Stimulated activated CD4-positive, alpha-beta T cell treated with anti-CD3 and anti-CD28 coated beads, Interleukin-12 subunit alpha, Interleukin-12 subunit beta, amount 100 ng/mL, for 4 hours (primary cell): ENCODE measurements at places on chromosomes 6 and 20.

DNA sequence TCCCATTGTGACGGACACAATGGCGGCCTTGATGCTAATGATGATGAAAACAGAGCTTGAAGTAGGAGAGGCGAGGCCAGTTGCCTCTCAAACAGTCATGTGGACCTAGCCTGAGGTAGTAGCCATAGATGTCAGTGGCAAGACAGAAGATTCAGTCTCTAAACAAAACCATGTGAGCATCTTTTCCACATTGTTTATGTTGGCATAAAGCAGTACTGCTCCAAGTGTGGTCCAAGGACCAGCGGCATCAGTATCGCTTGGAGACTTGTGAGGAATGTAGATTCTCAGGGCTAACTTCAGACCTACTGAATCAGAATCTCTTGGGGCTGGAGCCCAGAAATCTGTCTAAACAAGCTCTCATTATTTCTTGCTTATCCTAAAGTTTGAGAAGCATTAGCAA is 312.8 kb upstream of the JAG1 start:
- no peak for DNase-seq

GRCh38 chr6:31836474-31837368 is 9.2 kb downstream of the HSPA1B start:
- no peak for DNase-seq

- DNase-seq: peak; percentile 49
These were observed 25.4 kb upstream of the ASIP start for GRCh38 chr20:34215711-34216381.

DNA sequence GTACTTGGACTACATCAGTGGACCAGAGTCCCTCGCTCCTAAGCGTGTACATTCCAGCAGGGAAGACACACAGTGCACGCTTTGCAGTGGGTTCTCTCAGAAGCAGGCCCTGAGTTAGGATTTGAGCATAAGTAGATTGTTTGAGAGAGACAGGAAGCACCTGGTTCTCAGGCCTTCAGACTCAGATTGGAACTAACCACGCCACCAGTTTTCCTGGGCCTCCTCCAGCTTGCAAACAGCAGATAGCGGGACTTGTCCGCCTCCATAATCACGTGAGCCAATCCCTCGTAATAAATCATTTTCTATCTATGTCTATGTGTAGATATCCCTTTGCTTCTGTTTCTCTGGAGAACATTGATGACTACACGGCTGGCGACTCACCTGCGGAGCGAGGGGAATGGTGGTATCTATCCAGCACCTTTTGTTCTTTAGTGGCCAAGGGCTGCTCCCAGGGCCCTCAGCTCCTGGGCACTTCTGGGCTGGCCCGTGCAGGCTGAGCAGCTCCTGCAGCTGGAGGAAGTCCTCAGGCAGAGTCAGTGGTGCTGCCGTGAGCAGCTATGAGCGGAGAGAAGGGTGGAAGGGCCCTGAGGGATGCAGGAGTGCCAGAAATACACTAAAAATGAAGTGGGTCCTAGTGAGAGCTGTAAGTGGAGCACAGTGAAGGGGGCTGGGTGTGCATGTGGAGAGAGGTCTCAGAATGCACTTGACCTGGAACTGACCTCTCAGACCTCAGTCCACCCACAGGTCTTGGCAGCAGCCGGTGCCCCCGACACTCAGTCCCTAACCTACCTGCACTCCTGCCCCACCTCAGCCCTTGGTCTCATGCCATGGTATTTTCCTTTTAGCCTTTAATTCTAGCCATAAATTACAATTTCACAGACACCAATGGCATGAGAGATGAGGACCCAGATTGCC is 76.9 kb downstream of the STK35 start:
- no peak for DNase-seq

DNA sequence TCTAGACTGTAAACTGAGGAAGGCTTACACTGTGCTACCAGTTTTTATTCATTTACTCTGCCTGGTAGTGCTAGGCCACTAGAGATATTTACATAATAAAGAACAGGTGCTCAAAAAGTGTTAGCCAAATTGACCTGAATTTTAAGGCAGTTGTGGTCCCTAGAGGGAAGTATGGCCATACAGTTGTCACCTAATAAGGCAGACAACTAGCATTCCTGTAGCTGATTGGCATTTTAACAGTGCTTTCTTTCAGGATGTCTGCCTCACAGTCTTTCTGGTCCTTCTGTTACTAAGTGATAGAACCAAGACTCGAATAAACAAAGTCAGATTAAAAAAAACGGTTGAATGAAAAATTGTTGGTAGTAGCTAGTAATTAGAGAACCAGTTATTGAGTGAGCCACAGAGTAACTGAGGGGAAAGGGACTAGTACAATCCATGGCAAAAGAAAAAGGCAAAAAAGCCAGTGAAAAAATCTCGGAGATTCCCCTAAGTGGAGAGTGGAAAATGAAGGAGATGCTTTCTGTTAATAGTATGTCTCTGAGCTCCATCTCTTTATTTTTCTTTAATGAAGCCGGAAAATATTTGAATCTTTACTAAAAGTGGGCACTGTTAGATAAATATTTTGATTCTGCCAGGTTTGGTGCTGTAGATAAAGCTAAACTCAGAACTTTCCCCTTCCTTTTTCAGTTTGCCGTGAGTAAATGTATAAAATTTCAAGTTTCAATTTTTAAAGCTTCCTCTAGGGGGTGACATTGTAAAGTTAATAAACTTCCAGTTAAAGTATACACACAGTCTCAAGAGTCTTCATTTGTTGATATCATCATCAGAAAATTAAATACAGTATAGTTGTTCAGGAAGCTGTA is 9.1 kb downstream of the VTA1 start:
- no peak for DNase-seq

DNA sequence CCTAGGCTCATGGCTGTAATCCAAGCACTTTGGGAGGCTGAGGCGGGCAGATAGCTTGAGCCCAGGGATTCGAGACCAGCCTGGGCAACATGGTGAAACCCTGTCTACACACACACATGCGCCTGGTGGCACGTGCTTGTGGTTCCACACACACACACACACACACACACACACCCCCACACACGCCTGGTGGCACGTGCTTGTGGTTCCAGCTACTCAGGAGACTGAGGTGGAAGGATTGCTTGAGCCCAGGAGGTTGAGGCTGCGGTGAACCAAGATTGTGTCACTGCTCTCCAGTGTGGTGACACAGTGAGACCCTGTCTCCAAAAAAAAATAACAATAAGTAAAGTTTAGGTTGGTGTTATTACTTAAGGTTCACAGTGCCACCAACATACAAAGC is 165.8 kb downstream of the ZFAND3 start:
- no peak for DNase-seq

DNA sequence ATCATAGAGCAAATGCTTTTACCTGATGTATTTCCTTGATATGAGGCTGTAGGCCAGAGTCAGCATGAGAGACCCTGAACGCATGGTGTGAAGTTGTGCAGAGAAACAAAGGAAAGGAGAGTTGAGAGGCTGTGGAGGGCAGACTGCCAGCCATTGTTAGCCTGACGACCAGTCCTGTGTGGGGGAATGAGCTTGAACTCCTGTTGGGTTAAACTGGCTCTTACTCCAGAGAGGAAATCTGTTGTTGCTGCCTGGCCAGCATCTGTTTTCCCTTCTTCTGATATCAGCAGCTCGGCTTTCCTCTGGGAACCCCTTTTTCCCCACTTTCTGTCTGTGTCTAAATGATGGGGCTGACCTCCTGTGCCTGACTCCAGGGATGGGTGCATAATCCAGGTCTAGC is 158.2 kb upstream of the ZFP64 start:
- DNase-seq: no peak
